ENCODE measurements at places on chromosomes 5 and 9.

DNA sequence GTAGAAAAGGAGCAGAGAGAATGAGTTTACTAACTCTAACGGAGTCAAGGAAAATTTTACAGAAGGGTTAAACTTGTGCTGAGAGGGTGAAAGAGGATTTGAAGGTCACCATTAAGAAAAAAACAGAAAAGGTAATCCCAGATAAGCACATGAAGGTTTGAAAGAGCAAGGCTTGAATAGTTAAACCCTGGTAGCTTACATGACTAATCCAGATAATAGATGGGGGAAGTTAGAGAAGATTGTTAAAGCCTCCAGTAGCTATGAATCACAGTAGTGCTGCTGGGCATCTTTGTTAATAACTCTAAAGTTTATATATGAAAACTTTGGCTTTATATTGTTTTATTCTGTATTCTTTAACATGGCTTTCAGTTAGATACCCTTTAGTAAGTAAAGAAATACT lies 354.5 kb upstream of the FTMT start:
- no peak for DNase-seq

DNA sequence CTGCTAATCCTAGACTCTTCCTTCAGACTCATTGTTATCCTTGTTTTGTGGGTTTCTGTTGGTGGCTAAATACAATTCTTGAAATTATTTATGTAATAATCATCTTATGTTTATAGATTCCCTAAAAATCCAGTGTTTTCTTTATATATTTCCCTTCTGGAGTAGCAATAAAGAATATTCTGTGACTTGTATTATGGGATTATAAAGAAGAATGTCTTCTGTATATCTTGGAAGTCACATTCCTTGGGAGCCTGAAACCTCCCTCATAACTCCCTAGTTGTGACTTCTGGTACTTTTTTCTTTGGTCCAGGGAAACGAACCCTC lies 356.1 kb downstream of the TMEM167A start:
- DNase-seq, result no peak

- no peak for DNase-seq
These were observed 1.1 kb downstream of the SPEF2 start for GRCh38 chr5:35618781-35619180.

GRCh38 chr9:969310-970150 lies 6.9 kb upstream of the DMRT3 start:
- DNase-seq, result no peak

DNA sequence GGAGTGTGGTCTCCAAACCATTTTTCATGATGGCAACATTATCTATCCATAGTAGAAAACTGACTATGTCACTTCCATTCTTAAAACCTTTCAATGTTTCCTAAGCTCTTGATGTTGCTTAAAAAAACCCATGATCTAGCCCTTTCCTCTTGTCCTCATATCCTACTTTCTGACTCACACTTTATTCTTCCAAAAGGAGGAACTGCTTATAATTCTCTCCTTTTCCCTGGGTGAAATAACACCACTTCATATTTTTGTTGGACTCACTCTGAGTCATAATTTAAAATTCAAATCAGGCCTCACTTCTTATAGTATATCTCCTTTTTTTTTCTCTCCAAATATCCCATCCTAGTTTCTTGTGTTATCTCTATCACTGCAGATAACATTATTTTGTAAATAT lies 513.9 kb downstream of the MAN2A1 start:
- no peak for DNase-seq

GRCh38 chr9:124248066-124248465 lies 9.7 kb upstream of the NEK6 start:
- no peak for DNase-seq

Data from stimulated activated CD8-positive, alpha-beta memory T cell treated with anti-CD3 and anti-CD28 coated beads, Interleukin-12 subunit alpha, Interleukin-12 subunit beta, amount 100 ng/mL, for 4 hours (primary cell).